ENCODE measurements at places on chromosomes 1 and 21.

GRCh38 chr1:13951793-13952751, 252.1 kb downstream of the PRDM2 start:
- no peak for DNase-seq

DNA sequence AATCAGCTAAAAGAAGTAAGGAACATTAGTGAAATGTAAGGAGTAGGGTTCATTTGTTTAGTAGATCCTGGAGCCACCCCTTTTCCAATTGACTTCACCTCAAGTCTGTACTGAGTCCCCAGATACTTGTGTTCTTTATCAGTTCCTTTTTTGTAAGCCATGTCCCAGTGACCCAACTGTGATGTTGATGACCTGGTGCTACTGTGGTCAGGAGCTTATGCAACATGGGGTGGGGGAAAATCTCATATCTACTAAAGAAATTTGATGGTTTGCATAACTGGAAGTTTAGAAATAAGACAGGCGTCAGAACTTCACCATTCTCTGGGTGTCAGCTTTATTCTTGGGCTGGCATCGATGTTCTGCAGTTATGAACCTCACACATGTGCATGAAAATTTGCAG, 120.5 kb downstream of the LRRC7 start:
- no peak for DNase-seq

GRCh38 chr1:81366173-81366572, 434.6 kb upstream of the ADGRL2 start:
- DNase-seq, result peak; percentile 17

DNA sequence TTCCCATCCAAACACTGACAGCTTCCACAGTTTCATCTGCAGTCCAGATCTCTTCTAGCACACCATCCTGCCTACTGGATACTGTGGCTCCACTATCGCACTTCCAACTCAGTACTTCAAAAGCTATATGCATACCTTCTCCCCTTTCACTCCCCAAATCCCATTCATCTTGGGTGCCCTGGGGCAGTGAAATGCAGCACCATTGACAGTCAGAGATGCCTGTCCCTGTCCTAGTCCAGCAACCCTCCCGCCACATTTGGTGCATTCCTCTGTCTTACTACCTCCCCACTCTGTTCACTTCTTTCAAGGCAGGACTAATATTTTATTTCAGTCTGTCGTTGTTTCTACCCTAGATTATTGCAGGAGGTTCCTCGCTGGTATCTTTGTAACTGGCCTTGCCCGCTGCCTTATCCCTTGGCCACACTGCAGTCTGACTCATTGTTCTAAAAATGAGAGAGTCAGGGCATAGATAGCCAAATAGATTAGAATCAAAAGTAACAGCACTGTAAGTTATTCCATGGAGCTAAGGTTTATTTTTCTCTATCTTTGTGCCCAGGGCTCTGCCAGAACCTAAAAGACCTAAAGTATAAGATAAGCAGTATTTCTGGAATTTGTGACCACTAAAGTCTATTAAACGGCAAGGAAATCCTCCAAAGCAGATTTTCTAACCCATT, 96.7 kb downstream of the ESRRG start:
- DNase-seq, result no peak

GRCh38 chr1:8985915-8986813, 40.1 kb downstream of the SLC2A7 start:
- DNase-seq, result peak; percentile 97

GRCh38 chr1:161914595-161914994, 109.1 kb downstream of the OLFML2B start:
- peak; percentile 18 for DNase-seq
